ENCODE measurements at places on chromosomes 16 and 17. TPM values are rescaled to one million over a fixed set of nuclear protein-coding genes. Genes with fewer than 3 reads are reported as not detected.

MYH13 gene
- polyA plus RNA-seq, result 1.0 TPM

MYL4 gene
- polyA plus RNA-seq, result 1,072 TPM

KRT40 gene
- 4.8 TPM for polyA plus RNA-seq

CDH5 gene
- 99.9 TPM for polyA plus RNA-seq

ZFPM1 gene
- 1.5 TPM for polyA plus RNA-seq

DNA sequence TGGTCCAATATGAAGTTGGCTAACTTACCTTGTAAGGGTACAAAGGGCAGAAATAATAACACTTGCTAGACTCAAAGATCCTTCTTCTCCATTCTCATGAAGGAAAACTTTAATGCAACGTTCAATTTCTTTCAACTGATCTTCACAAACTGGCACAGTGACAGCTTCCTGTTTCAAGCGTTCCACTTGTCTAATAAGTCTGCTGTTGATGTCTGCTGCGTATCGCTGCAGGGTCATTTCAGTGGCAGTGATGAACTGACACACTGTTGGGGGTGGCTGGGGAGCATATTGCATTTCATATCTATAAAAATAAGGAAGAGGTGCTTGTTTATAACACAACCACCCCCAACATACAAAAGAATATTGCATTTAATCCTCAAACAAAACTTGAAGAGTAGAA is 33.5 kb upstream of the ARL6IP1 start:
- DNase-seq, result peak; percentile 12

GRCh38 chr17:67759355-67760171 is 41.8 kb downstream of the NOL11 start:
- DNase-seq, result peak; percentile 91

- DNase-seq, result peak; percentile 70
Measured at GRCh38 chr17:1928976-1929375, 96.2 kb downstream of the RTN4RL1 start.

Data from muscle of leg (tissue), 16 donors.